Left kidney (tissue), 8 donors: ENCODE measurements at places on chromosomes 12 and 14. TPM values are rescaled to one million over a fixed set of nuclear protein-coding genes. Genes with fewer than 3 reads are reported as not detected.

Gene GUCY2C
- polyA plus RNA-seq, result 1.1 TPM

Gene SMIM41
- polyA plus RNA-seq, result not detected

Gene GRIN2B
- 1.4 TPM for polyA plus RNA-seq

Gene RTL1
- polyA plus RNA-seq, result 0.10 TPM
